ENCODE measurements at places on chromosomes 1 and 21.

DNA sequence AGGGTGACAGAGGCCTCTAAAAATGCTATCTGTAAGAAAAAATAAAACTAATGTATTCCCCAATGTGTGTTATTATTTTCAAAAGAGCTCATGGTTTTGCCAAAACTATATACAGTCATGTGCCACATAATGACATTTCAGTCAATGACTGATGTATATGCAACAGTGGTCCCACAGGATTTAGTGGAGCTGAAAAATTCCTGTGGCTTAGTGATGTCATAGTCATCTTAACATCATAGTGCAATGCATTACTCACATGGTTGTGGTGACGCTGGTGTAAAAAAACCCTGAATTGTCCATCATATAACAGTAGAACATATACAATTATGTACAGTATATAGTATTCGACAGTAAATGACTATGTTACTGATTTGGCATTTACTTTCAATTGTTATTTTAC, 172.4 kb downstream of the CACNA1E start:
- DNase-seq: no peak

GRCh38 chr1:28506907-28507246, 1.0 kb downstream of the RCC1 start:
- no peak for DNase-seq

- no peak for DNase-seq
These were observed 39.7 kb downstream of the DNTTIP2 start for GRCh38 chr1:93839307-93839706.

DNA sequence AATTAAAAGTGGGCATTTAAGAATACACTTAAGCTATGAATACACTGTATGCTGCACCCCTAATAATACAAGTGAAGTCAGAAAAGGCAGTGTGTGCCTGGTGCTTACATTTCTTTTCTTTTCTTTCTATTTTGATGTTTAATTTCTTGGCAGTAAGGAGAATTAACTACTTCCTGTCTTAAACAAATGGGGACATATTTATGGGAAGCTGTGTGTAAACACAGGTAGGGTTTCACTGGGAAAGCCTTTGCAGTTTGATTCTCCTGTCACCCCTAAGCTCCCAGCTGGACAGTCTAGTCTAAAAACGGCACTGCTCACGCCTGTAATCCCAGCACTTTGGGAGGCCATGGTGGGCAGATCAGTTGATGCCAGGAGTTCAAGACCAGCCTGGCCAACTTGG, 146.0 kb downstream of the MIS18A start:
- no peak for DNase-seq

GRCh38 chr1:66525086-66525485, 8.9 kb upstream of the SGIP1 start:
- DNase-seq: no peak

- no peak for DNase-seq
These were observed 14.1 kb downstream of the COP1 start for GRCh38 chr1:176193023-176193422.

DNA sequence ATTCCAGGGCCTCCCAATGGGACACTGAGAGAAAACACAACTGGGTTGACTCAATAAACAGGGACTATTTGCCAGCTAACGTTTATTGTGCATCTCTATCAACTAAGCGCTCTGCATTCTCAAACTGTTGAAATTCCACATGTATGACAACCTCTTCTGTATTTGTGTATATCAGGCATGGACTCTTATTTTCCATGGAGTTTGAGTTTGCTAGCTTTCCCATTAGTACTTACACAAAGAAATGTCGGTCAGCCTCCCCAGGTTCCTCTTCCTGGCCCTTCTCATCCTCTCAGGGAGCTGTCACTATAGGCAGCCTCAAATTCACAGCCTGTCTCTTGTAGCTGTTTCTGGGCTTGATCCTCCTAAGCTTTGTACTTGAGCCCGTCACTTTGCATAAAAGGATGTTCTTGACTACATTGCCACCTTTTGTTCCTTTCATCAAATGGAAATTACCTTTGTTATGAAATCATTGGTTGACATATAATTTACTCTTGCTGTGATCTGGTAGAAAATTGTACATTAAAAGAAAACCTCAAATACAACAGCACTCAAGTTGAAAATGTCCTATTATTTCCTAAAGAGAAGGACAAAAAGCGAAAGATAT, 60.0 kb upstream of the NTPCR start:
- no peak for DNase-seq

GRCh38 chr21:46667741-46668380, 32.4 kb downstream of the PRMT2 start:
- no peak for DNase-seq

GRCh38 chr1:247465796-247466195, 7.9 kb upstream of the OR2B11 start:
- no peak for DNase-seq

DNA sequence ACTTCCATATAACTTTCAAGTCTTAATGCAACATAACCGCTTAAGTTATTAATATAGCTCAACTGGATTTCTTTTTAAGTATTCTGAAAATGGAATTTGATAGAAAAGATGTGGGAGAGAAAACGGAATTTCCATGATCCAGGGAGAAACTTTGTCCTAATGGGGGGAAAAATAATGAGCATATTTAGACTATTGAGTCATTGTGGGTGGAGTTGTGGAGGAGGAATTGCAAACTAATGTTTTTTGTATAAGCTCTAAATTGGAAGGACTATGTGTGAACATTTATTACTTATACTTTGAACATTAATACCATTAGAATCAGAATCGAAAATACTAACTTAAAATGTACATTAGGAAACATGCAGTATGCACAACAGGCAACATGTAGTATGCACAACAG, 159.9 kb upstream of the NEGR1 start:
- DNase-seq: no peak
